ENCODE measurements at places on chromosomes 1 and 21.

DNA sequence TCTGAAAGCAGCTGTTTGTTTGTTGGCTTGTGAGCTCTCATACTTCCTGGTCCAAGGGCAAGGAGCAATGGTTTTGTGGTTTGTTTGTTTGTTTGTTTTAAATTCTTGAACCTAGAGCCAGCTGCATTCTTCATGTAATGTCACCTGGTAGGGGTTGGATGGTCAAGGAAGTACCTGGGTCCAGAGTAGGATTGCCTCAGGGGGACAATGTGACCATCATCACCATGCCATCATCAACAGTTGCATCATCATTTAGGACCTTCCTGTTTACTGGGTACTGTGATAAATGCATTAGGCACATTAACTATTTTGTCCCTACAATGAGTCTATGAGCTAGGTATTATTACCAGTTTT lies 14.7 kb upstream of the MYOG start:
- no peak for DNase-seq
- no peaks in the 10 kb centered on the region for H3K4me1 ChIP-seq
- peaks cover 15% of the 10 kb centered on the region for H3K27me3 ChIP-seq
- H3K27ac ChIP-seq: no peak overlapping the region
- no peaks in the 10 kb centered on the region for H3K36me3 ChIP-seq
- H3K4me3 ChIP-seq: no peak overlapping the region

- DNase-seq: peak; percentile 63
- H3K36me3 ChIP-seq: peaks cover 5% of the 10 kb centered on the region
- H3K4me1 ChIP-seq: peaks cover 35% of the 10 kb centered on the region
- peaks cover 2% of the 10 kb centered on the region for H3K27me3 ChIP-seq
Observed at GRCh38 chr1:36400825-36401601, 3.3 kb upstream of the LSM10 start.

GRCh38 chr1:186689907-186690306 lies 9.7 kb upstream of the PTGS2 start:
- H3K27ac ChIP-seq: no peak overlapping the region
- no peak for DNase-seq
- no peaks in the 10 kb centered on the region for H3K4me1 ChIP-seq
- no peak overlapping the region for H3K4me3 ChIP-seq
- H3K36me3 ChIP-seq: no peaks in the 10 kb centered on the region
- H3K27me3 ChIP-seq: peaks cover 2% of the 10 kb centered on the region

- no peak for DNase-seq
- H3K4me1 ChIP-seq: no peaks in the 10 kb centered on the region
- no peaks in the 10 kb centered on the region for H3K27me3 ChIP-seq
- H3K27ac ChIP-seq: no peak overlapping the region
- H3K4me3 ChIP-seq: no peak overlapping the region
Observed at GRCh38 chr1:31102501-31102950, 37.0 kb upstream of the PUM1 start.

DNA sequence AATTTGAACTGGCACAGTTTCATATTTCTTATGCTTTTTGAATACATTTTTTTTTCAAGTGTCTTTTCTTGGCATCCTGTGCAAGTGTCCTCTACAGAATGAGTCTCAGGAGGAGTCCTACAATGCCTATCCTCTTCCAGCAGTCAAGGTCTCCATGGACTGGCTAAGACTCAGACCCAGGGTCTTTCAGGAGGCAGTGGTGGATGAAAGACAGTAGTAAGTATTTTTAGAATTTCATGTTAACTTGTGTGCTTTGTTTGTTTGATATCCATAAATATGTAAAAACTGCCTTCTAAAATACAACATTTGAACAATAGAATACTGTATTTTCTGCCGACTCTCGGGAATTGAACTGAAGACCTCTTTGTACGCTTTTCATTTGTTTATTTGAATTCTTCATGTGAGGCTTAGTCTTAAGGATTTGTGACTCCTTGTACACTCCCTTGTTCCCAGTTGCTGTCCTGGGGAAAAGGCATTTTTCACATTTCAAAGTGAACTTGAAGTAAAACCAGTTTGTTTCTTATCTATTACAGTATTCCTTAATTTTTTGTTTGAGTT lies 56.6 kb downstream of the NCF2 start:
- no peaks in the 10 kb centered on the region for H3K27me3 ChIP-seq
- no peaks in the 10 kb centered on the region for H3K4me1 ChIP-seq
- no peak overlapping the region for H3K27ac ChIP-seq

- H3K4me3 ChIP-seq: no peak overlapping the region
- DNase-seq: no peak
- peaks cover 12% of the 10 kb centered on the region for H3K27me3 ChIP-seq
- no peaks in the 10 kb centered on the region for H3K36me3 ChIP-seq
- no peak overlapping the region for H3K27ac ChIP-seq
- no peaks in the 10 kb centered on the region for H3K4me1 ChIP-seq
Observed at GRCh38 chr1:24222793-24223192, 35.7 kb upstream of the IFNLR1 start.

DNA sequence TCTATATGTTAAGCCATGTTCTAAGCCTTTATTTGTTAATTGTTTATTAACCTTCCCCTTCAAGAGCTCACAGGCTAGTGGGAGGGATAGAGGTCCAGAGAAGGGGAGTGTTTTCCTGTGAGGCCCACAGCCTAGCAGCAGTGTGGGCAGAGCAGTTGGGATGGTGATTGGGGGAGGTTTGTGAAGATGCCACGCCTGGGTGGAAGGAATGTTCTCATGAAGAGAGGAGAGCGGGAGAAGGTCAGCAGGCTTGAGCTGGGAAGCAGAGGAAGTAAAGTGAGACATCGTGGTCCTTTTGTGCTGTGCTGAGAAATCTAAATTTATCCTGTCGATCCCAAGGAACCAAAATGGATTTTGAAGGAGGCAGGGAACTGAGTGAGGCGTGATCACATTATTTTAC lies 42.6 kb downstream of the TRAPPC10 start:
- H3K36me3 ChIP-seq: peaks cover 54% of the 10 kb centered on the region

GRCh38 chr1:94772845-94773244 lies 47.3 kb upstream of the SLC44A3 start:
- no peak overlapping the region for H3K4me3 ChIP-seq
- DNase-seq: no peak
- H3K36me3 ChIP-seq: no peaks in the 10 kb centered on the region
- no peaks in the 10 kb centered on the region for H3K4me1 ChIP-seq
- H3K27me3 ChIP-seq: peaks cover 2% of the 10 kb centered on the region
- no peak overlapping the region for H3K27ac ChIP-seq

DNA sequence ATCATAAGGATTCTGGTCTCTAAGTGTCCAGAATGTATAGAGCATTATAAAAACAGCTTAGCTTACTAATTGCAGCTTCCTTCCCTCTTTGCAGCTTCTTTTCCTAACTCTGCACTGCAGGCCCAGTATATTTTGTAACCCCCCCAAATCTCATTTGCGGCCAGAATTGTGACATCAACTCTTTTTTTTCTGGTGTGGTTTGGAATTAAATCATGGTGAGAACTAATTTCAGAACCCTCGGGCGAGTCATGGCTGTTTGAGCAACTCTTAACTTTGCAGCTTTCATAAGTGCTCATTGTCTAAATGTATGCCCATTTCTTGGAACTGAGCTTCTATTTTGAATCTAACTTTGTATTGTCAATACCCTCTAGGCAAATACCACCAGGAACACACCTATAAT lies 187.4 kb downstream of the CYYR1 start:
- no peaks in the 10 kb centered on the region for H3K36me3 ChIP-seq
- H3K4me3 ChIP-seq: no peak overlapping the region
- no peak overlapping the region for H3K27ac ChIP-seq
- H3K4me1 ChIP-seq: no peaks in the 10 kb centered on the region
- H3K27me3 ChIP-seq: no peaks in the 10 kb centered on the region

- no peak overlapping the region for H3K27ac ChIP-seq
- no peak overlapping the region for H3K4me3 ChIP-seq
- peaks cover 17% of the 10 kb centered on the region for H3K36me3 ChIP-seq
Observed at GRCh38 chr1:161747801-161748200, 1.8 kb upstream of the DUSP12 start.

DNA sequence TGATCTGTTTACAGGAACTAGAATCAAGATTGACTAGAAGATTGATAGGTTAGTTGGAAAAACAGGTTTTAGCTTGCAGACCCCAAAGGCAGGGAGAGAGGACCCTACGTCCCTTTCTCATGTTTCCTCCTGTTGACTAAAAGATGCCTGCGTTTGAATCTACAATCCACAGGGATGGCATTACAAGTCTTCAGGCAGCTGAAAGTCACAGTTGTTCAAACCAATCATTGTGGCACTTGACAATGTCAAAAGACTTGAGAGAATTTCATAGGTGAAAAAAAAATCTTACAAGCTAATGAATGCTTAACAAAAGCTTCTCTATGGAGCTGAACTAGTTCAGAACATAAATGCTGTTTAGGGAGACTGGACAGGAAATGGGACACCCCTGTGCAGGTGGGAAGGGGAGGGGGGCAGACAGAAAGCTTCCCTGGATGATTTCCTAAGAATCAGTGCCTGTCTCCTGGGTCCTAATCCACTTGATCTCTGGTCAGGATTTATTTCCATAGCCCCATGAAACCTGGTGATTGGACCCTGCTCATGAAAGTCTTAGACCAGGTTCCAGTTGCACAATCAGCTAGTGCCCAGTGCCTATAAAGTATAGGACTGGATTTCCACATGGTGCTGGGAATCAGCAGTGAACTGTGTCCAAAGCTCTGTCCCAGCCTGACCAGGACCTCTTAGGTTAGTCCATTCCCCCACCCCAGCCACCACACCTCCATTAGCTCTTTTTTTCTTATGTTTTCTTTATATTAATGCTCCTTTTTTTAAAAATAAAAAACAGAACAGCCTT lies 91.6 kb upstream of the BCAR3 start:
- H3K4me1 ChIP-seq: peaks cover 3% of the 10 kb centered on the region
- peaks cover 12% of the 10 kb centered on the region for H3K27me3 ChIP-seq
- H3K36me3 ChIP-seq: no peaks in the 10 kb centered on the region
- no peak overlapping the region for H3K4me3 ChIP-seq
- H3K27ac ChIP-seq: no peak overlapping the region
- no peak for DNase-seq

- H3K27me3 ChIP-seq: no peaks in the 10 kb centered on the region
- H3K4me1 ChIP-seq: peaks cover 24% of the 10 kb centered on the region
- H3K27ac ChIP-seq: no peak overlapping the region
- peaks cover 6% of the 10 kb centered on the region for H3K36me3 ChIP-seq
- no peak overlapping the region for H3K4me3 ChIP-seq
Observed at GRCh38 chr1:65457868-65458267, 37.4 kb downstream of the LEPR start.

- no peaks in the 10 kb centered on the region for H3K36me3 ChIP-seq
- peak; percentile 47 for DNase-seq
- H3K4me3 ChIP-seq: peak overlapping the region; percentile 29
- H3K4me1 ChIP-seq: peaks cover 5% of the 10 kb centered on the region
- H3K27me3 ChIP-seq: peaks cover 37% of the 10 kb centered on the region
Observed at GRCh38 chr1:32753532-32754316, 51.2 kb upstream of the SYNC start.

GRCh38 chr1:160747717-160748116 lies 8.7 kb downstream of the SLAMF7 start:
- H3K4me3 ChIP-seq: no peak overlapping the region
- peaks cover 92% of the 10 kb centered on the region for H3K36me3 ChIP-seq
- peaks cover 96% of the 10 kb centered on the region for H3K4me1 ChIP-seq
- no peaks in the 10 kb centered on the region for H3K27me3 ChIP-seq

All from activated CD8-positive, alpha-beta T cell treated with anti-CD3 and anti-CD28 coated beads, Interleukin-2, amount 10 ng/mL, durations not matched to agents 7 days and 5 days (primary cell).